ENCODE measurements at places on chromosomes 11 and 22.

DNA sequence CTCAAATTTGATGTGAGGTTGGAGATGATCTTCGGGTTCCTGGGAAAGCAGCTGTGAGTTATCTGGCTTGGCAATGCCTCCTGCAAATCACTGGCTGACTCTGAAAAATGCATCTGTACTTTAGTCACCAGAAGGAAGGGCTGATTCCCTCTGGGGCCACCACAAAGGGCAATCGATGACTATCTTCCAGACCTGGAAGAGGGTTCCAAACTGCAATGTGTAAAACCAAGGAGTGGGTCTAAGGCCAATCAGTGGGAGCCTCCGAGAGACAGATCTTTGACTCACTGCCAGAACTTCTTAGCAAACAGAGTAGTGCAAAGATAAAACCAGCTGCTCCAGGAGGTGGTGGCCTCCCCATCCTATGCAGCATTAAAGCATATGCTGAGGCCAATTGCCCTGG lies 29.1 kb upstream of the PAK1 start:
- no peak for DNase-seq

DNA sequence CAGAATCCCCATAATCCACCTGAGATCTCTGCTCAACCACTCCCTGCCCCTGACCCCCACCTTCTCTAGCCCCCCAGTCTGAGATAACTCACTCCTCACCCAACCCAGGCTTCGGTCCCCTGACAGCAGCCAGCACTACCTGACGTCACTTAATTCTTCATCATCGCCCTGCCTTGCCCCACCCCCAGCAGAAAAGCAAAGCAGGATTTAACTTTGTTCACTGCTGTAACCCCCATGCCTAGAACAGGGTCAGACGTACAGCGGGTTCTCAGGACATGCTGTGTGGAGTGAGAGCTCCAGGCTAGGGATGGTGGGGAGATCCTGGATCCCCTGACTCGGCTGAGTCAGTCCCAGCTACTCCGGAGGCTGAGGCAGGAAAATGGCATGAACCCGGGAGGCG lies 45.8 kb downstream of the ELFN2 start:
- DNase-seq: no peak

- DNase-seq: no peak
Measured at GRCh38 chr11:76339221-76339620, 41.7 kb downstream of the THAP12 start.

DNA sequence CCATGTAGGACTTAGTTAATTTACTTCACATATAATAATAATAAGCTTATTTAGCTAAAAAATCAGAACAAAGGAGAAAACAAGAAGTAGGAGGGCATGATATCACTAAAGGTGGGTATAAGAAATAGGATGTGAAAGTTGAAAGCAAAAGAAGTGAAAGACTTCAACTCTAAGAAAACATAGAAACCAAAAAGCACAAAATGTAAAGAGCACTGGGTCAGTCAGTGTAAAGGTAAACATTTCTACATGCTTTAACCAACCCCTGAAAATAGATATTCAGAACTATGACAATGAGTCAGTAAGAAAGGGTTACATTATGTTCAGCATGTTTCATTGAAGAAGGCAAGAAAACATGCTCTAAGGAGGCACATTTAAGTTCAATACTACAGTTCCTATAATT lies 298.8 kb downstream of the SWAP70 start:
- no peak for DNase-seq

DNA sequence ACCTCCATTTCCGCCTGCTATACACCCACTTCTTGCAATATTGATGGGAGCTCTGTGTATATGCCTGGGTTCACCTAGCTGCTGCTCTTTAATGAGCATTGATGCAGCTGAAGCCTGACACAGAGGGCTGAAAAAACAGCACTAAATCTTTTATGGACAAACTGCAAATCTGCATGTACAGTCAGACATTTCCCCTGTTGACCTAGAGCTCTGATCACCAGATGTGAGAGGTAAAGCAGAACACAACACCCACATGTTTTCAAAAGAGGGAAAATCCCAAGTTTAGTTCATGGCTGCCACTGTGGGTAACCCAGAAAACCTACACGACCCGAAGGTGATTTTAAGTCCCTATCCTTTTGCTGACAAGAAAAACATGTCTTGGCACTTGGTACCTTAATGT lies 303.0 kb upstream of the PITPNB start:
- no peak for DNase-seq

DNA sequence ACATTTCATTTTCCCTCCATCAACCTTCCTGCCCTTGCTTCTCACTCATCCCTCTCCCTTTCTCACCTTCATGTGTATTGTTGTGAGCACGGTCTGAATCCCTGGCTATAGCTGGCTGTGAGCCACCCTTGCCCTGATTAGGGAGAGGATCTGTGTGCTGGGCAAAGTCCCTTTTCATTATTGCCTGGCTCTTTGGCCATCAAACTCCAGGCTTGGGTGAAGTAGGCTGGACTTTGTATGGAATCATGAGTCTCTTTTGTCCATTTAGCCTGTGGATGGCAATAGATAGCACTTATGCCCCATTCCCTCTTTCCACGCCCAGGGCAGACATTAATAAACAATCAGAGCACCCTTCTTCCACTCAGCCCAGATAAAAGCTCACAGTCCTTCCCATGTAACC lies 6.7 kb downstream of the MYO18B start:
- DNase-seq: no peak

GRCh38 chr11:43922744-43923405 lies 19.6 kb upstream of the C11orf96 start:
- DNase-seq: no peak

DNA sequence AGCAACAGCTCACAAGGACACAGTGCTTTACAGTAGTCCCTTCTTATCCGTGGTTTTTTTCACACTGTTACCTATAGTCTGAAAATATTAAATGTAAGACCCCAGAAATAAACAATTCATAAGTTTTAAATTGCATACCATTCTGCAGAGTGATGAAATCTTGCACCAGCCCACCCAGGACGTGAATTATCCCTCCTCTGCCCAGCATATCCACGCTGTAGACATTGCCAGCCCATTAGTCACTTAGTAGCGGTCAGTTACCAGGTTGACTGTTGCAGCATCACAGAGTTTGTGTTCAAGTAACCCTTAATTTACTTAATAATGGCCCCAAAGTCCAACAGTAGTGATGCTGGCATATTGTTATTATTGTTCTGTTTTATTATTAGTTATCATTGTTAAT lies 3.6 kb downstream of the CLTCL1 start:
- no peak for DNase-seq

DNA sequence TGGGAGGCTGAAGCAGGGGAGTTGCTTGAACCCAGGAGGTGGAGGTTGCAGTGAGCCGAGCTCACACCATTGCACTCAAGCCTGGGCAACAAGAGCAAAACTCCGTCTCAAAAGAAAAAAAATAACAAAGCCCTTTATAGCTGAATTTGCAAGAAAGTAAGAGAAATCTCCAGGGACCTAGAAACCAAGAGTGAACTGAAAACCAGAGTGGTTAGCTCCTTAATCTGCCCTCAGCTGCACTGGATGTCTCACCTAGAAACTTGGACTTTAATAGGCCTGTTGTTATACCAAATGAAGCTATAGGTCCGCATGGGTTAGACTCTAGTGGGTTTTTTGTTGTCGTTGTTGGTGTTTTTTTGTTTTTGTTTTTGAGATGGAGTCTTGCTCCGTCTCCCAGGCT lies 4.1 kb downstream of the NEU3 start:
- no peak for DNase-seq

GRCh38 chr11:2885678-2886081 lies at the start of gene CDKN1C:
Gene CDKN1C, minus strand, starts transcription at chr11:2885775. Its CDS starts 319 bp downstream, at chr11:2885456.
- DNase-seq: peak; percentile 48

Measured in stimulated activated CD4-positive, alpha-beta T cell treated with anti-CD3 and anti-CD28 coated beads, TNF-alpha, amount 100 ng/mL, for 48 hours (primary cell).